H54 (cell line): ENCODE measurements at places on chromosomes 1 and 21.

DNA sequence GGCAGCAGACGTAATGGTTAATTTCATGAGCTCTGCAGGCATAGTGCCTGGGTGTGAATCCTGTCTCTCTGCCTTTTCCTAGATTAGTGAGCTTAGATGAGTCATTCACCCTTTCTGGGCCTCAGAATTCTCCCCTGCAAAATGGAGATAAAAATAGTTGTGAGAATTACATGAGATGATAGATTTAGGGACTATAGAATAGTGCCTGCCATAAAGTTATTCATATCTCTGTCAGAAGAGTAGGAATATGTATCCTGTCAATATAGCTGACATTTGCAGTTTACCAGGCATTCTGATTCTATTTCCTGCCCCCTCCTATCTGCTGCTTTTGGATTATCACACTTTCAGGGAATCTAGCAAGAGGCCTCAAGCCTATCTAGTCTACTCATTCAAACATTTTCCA is 112.0 kb downstream of the PDE4B start:
- no peak for DNase-seq

DNA sequence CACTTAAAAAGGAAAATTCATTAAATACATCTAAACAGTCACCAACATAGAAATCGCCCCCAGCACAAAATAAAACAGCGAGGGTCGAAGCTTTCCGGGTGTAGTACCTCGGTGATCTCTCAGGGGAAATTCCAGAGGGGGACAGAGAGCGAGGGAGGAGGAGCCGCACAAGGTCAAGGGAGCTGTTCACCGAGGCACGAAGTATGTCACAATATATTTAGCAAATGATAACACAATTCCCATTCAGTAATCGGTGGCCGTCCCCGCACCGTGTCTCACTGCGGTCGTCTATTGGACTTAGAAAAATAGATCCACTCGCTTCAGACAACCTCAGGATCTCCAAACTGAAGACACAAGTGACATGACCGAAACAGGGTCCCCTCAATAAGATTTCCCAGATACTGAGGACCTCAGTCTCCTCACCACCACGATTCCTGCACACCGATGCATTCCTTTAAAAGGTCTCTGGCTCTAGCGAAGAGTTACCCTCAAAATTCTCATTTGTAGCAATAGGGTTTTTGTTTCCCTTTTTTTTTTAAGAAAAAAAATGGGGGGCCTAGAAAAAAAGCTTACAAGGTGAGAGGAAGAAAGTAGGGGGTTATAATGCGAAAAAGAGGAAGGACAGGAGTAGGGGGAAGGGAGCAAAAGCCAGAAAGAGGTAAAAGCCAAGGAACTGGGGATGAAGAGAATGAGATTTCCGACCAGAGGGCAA is 1.1 kb downstream of the LPGAT1 start:
- DNase-seq = no peak

DNA sequence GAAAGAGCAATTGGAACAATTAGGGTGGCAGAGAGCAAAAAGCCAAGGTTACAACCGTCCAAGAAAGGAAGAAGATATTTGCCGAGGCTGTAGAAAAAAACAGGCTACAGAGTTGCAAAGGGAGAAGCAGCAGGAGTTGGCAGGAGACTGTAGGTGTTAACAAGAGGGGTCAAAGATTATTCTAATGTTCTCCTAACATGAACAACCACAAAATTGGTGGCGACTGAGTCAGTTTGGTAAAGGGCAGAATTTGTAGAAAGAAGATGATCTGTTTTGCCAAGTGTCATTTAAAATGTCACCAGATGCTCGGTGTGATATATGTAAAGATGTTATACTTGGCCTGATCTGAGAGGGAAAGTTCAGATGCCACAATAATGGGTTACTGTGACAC is 401 bp upstream of the PRUNE1 start:
- DNase-seq = no peak

GRCh38 chr1:214454569-214455396 is 96.6 kb downstream of the PTPN14 start:
- DNase-seq = no peak

DNA sequence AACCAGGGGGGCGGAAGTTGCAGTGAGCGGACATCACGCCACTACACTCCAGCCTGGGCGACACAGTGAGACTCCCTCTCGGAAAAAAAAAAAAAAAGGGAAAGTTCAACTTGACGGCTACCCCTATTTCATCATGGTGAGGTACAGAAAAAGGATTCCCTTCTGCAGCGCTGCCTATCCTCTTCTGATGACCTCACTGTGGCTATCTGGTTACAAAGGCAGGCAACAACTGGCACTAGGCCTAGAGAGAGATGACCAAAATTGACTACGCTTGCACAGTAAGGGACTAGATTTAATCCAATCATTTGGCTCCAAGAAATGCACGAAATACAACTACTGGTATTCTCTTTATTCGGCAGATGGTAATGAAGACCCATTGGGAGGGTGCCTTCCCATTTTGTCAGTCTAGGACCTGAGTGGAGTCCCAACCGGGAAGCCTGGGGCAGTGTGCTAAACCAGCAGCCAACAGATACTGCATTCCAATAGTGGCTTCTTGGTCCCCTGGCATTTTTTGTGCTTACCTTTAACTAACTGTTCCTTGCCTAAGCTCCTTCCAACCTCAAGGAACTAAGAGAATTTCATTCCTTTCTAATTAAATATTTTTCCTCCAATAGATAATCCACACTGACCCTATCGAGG is 36.6 kb downstream of the ITPKB start:
- no peak for DNase-seq

- no peak for DNase-seq
These were observed 249.9 kb downstream of the TNR start for GRCh38 chr1:175493321-175494010.

GRCh38 chr1:32780628-32781234 is 36.4 kb downstream of the YARS1 start:
- DNase-seq = no peak

DNA sequence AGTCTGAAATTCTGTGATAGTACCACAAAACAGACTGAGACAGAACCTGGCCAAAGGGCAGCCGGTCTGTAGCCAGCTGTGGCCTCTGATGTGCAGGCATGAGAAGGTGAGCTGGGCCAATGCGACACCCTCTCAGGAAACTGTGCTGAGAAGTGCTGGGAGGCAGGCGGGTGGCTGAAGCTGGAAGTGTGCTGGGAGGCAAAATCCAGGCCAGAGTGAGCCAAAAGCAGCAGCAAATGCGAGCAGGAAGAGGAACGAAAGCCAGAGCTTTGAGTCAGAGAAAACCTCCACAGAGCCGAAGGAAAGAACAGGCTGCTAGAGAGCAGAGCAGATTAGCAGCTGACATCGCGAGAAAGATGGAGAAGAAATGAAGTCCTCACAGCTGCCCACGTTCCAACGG is 10.2 kb upstream of the ATP13A2 start:
- no peak for DNase-seq

DNA sequence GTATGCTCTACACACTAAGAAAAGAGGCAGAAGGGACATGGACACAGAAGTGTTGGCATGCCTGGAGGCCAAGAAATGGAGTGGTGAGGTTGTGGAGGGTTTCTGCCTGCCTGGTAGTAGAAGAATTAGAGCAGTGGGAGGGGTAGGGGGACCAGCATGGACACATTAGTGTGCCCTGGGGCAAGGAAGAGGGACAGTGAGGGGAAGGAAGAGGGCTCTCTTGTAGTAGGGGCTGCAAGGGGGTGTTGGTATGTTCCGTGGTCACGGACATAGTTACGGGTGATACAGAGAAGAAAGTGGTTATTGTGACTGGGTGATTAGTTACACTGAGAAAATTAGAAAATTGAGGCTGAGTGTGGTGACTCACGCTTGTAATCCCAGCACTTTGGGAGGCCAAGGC is 23.3 kb downstream of the LEMD1 start:
- DNase-seq = no peak

GRCh38 chr21:17461014-17461413 is 51.8 kb upstream of the CXADR start:
- no peak for DNase-seq

GRCh38 chr1:101479945-101480344 is 243.1 kb downstream of the S1PR1 start:
- no peak for DNase-seq

- DNase-seq = no peak
These were observed 3.3 kb downstream of the SOX13 start for GRCh38 chr1:204075890-204076846.

GRCh38 chr1:65832296-65832695 is 39.6 kb downstream of the PDE4B start:
- no peak for DNase-seq

DNA sequence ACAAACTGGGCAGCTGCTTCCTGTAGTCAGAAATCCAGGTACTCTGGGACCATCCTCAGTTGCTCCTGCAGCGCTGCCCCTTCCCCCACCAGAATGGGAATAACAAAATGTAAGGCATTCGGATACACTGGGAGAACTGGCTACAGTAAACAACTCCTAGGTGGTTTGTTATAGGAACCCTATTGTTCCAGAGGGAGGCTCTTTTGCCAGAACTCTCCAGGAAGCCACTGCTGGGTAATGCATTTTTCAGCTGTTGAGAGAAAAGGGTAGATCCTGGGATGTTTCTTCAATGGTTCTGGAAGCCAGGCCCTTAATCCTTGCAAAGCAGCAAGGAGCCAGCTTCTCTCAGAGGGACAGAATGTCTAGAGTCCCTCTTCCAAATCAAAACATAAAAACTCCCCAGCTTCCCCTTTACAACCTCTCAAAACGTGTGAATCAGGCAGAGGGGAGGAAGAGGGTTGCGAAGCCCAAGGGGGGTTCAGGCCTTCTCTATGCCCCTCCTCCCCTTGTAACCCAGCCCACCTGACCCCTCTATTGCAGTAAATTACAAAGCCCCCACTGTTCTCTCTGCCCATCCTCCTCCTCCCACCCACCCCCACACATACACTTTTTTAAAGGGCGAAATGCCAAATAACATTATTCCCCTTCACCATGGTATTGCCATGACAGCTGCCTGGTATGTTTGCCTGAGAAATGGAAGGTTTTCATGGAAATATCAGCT is 29.1 kb downstream of the PLPP3 start:
- DNase-seq = no peak

GRCh38 chr1:14109276-14109635 is 409.3 kb downstream of the PRDM2 start:
- no peak for DNase-seq

GRCh38 chr1:27606708-27607238 is 2.8 kb upstream of the AHDC1 start:
- no peak for DNase-seq

- DNase-seq = no peak
These were observed 370 bp downstream of the PERM1 start for GRCh38 chr1:981491-981954.

DNA sequence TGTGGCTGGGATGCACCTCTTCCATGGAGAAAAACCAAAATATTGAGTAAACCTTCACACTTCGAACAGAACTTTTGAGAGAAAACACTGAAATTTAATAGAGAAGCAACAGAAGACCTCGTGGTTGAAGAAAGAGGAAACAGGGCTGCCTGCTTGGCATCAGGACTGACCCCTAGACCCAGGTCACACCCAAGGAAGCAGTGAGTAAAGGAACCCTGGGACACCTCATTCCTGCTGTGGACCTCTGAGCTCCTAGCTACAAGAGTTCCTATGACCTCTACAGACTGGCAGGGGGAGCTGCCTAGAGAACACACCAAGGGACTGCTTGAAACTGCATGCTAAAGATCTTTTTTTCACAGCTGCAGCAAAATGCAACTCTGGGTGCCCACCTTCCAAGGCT is 67.8 kb downstream of the FASLG start:
- no peak for DNase-seq

- DNase-seq = peak; percentile 77
These were observed at the start of gene GNG12 for GRCh38 chr1:67832737-67833601. TSS of gene GNG12 (minus strand) at chr1:67833467. CDS start at chr1:67707686, 125,781 bp downstream.

DNA sequence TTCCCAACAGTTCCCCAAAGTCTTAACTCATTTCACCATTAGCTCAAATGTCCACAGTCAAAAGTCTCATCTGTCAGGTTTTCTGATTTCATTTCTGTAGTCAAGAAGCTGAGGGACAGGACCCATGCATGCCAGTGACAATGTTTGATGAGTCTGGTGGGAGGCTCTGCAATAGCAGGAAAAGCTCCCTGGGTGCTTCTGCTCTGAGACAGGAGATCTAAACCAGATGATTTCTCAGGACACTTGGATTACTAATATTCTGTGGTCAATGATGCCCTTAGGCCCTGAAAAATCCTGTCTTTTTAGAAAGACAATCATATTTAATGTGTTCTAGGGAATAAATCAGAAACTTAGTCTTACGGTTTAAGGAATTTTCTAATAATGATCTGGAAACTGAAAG is 56.4 kb downstream of the PCBP3 start:
- no peak for DNase-seq

DNA sequence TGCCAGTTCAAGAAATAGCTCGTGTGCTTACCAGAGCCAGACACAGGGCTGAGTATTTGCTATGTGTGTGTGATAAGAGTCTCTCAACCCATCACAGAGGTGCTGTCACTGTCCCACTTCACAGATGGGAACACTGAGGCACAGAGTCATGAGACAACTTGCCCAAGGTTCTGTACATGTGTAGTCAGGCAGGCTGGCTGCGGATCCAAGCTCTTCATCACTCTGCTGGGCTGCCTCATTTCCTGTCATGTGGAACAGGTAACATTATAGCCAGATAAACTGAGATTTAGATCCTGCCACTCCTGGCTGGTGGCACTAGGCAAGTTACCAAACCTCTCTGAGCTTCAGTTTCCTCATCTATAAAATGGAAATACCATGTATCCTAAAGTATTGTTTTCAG is 77.8 kb downstream of the ITPKB start:
- no peak for DNase-seq

- DNase-seq = no peak
These were observed 6.4 kb upstream of the KANK4 start for GRCh38 chr1:62325681-62326080.

- DNase-seq = peak; percentile 88
These were observed 18.8 kb downstream of the ADGRB2 start for GRCh38 chr1:31745096-31745945.

GRCh38 chr1:66503841-66504470 is 30.0 kb upstream of the SGIP1 start:
- DNase-seq = no peak

DNA sequence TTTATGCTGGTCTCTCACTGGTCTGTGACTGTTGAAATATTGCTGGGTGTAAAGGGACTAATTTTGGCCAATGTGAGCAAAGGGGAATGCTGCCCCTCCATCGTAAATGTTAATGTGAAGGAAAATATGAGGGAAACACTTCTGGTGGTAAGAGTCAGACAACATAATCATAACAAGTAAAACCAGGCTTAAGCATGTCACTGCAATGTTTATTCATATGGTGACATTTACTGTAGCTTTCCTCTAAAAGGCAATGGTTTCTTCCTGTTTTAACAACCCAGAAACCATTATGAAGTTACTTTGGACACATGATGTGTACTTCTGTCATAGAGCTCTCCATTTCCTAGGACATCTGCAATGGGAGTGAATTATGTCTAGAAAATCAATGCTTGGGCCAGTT is 358.0 kb downstream of the LMO4 start:
- DNase-seq = no peak
